Left ventricle myocardium inferior (tissue), 1 donor: ENCODE measurements at places on chromosomes 4 and X. TPM values are rescaled to one million over a fixed set of nuclear protein-coding genes. Genes with fewer than 3 reads are reported as not detected.

PCDH10 gene
- total RNA-seq, result 0.14 TPM

NXF2B gene
- not detected for total RNA-seq

ACTRT1 gene
- total RNA-seq, result not detected

MAGEH1 gene
- 10.7 TPM for total RNA-seq

ARHGAP36 gene
- not detected for total RNA-seq

IBSP gene
- not detected for total RNA-seq

TRIM75 gene
- total RNA-seq, result not detected

WDR13 gene
- 137 TPM for total RNA-seq

TKTL1 gene
- 11.7 TPM for total RNA-seq

ZXDA gene
- total RNA-seq, result 4.0 TPM

LRAT gene
- total RNA-seq, result not detected

ATP2B3 gene
- not detected for total RNA-seq

CHIC2 gene
- total RNA-seq, result 9.1 TPM

ZNF185 gene
- 1.6 TPM for total RNA-seq

UGT2B17 gene
- not detected for total RNA-seq

NKX3-2 gene
- not detected for total RNA-seq

CCKAR gene
- not detected for total RNA-seq

UGT2B10 gene
- total RNA-seq, result not detected

NAP1L3 gene
- 7.0 TPM for total RNA-seq

PPP4R3C gene
- not detected for total RNA-seq

STPG2 gene
- total RNA-seq, result not detected

GPM6B gene
- total RNA-seq, result 4.5 TPM

DEFB131A gene
- not detected for total RNA-seq

FGB gene
- not detected for total RNA-seq

TLR3 gene
- total RNA-seq, result 4.9 TPM

TLR10 gene
- total RNA-seq, result not detected

CT83 gene
- not detected for total RNA-seq

DRP2 gene
- total RNA-seq, result 0.14 TPM

CXCL10 gene
- total RNA-seq, result not detected

PFKFB1 gene
- 0.19 TPM for total RNA-seq

HSPA4L gene
- total RNA-seq, result 16.1 TPM

TRPC3 gene
- 0.25 TPM for total RNA-seq

ENPEP gene
- total RNA-seq, result 3.5 TPM

C1QTNF7 gene
- 2.4 TPM for total RNA-seq

PJA1 gene
- 18.2 TPM for total RNA-seq

XK gene
- 11.0 TPM for total RNA-seq

MAGEA12 gene
- not detected for total RNA-seq

PPP1R2C gene
- total RNA-seq, result not detected

SPANXA2 gene
- total RNA-seq, result not detected

CT45A3 gene
- not detected for total RNA-seq
